ENCODE measurements at places on chromosomes 1 and 21.

DNA sequence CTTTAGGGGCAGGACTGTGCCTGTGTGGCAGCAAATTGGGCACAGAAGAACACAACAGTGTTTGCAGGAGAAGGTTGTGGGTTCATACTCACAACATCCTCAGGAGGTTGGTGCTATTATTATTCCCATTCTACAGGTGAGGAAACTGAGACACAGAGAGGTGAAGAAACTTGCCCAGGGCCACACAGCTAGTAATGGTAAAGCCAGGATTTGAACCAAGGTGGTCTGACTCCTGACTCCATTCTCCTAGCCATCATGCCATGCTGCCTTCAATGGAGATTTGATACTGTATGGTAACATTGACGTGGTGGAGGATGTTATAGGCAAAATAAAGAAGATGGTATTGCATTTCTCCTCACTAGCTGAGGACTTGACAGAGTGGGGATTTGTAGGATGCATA is 334.2 kb downstream of the RPS6KC1 start:
- no peak for DNase-seq

- DNase-seq: peak; percentile 87
Observed at GRCh38 chr21:26572702-26573381, at the start of gene CYYR1. Gene CYYR1 (minus strand): TSS chr21:26573286. CDS start chr21:26572940, 346 bp downstream.

DNA sequence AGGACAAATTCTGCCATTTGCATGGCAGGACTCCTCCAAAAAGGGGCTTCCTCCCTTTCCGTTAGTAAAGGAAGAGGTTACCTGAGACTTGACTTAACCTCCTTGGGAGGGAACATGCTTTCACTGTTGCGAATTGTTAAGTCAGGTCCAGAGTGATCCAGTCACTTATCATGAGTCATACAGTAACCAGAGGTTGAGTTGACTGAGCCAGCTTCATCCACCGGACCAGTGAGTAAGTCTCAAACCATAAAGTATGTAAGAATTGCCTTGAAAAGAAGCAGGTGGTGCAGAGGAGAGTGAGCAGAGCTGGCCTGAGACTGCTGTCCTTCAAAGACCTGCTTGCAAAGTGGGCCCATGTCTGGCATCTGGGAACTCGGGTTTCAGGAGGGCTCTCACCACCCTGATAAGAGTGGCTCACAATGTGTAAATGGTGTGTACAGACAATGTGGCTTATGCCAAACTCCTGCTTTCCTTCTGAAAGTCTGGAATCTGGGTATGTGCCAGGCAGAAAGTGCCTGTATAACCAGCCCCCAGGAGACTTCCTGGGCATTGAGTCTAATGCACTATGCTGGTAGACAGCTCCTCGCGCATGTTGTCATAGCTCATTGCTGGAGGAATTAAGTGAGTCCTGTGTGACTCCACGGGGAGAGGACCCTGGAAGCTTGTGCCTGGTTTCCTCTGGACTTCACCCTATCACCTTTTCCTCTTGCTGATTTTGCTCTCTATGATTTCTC is 84.3 kb upstream of the KLHDC7A start:
- no peak for DNase-seq

DNA sequence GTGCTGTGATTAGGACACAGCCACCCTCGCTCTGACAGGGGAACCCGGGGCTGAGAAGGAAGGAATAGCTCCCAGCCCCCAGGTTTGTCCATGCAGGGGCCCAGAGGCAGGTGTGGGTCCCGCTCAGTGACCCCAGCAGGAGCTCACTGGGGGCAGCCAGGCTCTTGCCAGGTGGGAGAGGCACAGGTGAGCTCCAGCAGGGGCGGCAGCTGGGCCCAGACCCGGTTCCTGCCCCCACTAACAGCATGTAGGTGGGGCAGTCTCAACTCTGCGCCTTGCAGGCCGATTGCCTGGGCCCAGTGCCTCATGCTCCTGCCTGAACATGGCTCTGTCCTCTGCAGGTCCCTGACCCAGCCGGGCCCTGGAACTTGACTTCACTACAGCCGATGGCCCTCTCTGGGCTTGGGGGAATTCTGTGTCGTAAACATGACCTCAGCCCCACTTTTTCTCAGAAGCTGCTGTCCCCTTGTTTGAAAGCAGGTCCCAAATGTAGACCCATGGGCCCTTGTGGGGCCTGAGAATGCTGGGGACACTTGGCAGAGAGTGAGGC is 127.0 kb downstream of the PRDM16 start:
- DNase-seq: no peak

DNA sequence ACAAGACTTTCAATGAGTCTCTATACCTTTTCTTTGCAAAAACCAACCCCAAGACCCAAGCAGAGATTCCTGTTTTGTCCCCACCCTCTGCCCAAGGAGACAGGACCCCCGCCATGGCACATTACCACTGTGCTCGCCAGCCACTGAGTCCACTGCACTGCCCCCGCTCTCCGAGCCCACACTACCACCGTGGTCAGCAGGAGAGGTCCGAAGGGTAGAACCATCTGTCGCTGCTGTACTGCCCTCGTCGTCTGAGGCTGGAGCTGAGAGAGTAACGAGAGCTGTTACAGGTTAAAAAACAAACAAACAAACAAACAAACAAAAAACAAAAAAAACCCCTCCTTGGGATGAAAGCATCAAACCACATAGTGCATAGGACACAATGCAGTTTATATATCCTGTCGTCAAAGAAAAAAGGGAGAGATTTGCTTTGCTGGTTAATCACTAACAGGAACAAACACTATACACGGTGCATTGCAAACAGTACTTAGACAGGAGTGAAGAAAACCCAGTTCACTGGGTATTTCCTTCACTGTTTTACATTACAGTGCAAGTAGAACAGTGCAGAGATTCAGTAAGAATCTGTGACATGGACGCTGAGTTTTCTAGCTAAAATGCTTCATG is 71.0 kb downstream of the UBR4 start:
- no peak for DNase-seq

GRCh38 chr1:90708236-90708786 is 8.8 kb downstream of the BARHL2 start:
- no peak for DNase-seq

- DNase-seq: no peak
Observed at GRCh38 chr1:192252776-192253175, 64.0 kb upstream of the RGS21 start.

GRCh38 chr1:116436611-116436970 is 63.5 kb downstream of the ATP1A1 start:
- no peak for DNase-seq

- DNase-seq: no peak
Observed at GRCh38 chr1:24216276-24217074, 29.4 kb upstream of the IFNLR1 start.

DNA sequence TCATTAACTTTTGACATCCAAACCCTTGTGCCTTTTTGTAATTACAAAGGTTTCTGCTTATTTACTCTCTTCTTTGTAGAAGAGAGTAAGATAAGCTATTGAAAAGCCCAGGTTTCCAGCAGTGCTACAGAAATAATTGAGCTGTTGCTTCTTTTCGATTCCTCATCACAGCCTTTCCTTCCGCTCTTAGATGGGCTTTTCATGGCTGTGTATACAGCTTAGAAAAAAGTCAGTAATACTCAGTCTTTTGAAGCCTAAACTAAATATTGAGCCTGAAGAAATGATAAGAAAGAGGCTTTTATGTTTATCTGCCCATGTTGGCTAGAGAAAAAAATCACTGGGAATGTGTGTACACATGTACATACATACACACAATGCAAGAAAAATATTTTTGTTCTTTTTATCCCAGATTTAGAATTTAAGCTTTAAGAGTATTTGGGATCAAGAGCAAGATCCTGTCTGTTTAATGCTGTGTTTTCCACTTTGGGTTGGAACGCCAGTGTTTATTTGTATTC is 172.4 kb downstream of the VPS13D start:
- DNase-seq: no peak

DNA sequence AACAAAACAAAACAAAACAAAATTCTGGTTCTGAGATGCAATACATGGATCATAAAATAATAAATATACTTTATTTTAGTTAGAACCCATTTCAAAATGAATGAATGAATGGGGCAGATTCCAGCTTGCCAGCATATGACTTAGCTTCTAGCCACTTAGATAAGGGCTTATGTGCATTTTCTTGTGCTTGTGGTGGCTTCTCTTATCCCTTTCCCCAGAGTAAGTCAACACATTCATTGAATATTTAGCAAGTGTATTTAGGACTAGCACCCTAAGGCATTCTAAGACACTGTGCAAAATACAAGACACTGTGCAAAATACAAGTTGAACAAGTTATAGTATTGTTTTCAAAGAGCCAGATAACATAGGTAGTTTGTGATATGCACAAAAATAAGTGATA is 4.7 kb downstream of the ADIPOR1 start:
- DNase-seq: no peak

- DNase-seq: no peak
Observed at GRCh38 chr1:160662910-160663309, 16.1 kb upstream of the SLAMF1 start.

- DNase-seq: no peak
Observed at GRCh38 chr1:235928197-235928596, 61.5 kb upstream of the LYST start.

GRCh38 chr1:58818075-58818474 is 34.2 kb upstream of the JUN start:
- no peak for DNase-seq

DNA sequence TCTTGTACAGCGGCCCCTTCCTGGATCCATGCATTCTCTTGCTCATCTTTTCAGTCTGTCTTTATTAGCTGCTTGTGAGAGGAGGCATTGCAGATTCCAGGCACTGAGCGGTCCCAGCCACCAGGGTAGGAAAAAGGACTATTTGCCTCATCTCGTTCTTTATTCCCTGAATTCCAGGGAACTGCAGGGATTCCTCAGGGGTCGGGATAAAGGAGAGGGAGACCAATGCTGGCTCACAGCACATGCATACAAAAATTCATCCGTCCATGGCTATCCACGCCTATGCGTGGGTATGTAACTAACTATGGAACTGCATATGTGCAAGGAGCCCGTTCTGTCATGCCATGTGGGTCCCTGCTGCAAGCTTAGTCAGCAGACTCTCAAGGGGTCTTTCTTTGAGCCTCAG is 879 bp upstream of the PLPPR5 start:
- DNase-seq: no peak

DNA sequence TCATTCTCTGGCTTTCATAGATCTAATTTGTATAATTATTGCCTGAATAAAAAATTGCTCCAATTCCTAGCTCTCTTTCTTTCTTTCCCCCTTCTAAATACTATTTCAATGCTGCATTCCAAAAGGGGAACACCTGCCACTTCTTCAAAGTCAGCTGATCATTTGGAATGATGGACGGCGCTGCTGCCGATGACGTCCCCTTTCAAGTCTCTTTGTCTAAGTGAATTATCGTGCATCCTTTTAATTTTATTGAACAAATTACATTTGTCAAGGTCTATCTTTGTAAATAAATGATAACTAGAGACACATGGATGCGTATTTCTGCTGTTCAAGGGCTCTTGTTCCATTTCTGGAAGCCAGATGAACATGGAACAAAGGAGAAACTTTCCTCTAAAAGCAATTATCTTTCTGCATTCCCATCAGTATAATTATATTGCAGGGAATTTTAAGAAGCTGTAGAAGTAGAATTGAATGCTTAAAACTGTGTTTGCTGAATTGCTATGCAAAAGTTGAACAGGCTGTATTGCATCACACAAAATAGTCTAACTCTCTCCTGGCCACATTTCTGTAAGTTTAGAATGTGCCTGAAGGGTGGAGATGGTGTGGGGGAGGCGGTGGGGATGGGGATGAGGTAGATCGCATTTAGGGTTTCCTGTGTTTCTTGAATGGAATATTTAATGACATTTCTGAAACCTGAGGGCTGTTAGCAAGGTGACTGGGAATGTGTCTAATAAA is 191.9 kb upstream of the LMO4 start:
- no peak for DNase-seq

- DNase-seq: no peak
Observed at GRCh38 chr1:220906561-220907334, 27.5 kb downstream of the HLX start.

DNA sequence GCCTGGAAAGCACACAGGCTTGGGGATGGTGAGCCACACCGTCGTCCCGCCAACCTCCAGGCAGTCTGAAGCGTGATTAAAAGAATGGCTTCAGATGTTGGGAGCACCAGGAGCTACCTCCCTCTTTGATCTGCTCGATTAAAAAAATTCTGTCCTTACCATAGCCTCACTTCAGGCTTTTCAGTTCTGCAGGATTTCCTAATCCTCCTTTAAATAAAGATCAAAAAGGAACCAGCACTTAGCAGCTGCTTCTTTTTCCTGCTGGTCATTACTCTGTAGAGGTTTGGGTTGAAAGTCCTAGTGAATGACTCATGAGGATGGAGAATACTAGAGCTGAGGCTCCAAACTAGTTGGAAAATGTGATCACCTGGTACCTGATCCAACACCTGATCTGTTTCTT is 71.9 kb upstream of the C1orf174 start:
- no peak for DNase-seq

- DNase-seq: no peak
Observed at GRCh38 chr1:230120921-230121381, 53.9 kb downstream of the GALNT2 start.

GRCh38 chr1:165539306-165539705 is 4.5 kb upstream of the LRRC52 start:
- DNase-seq: no peak

- DNase-seq: no peak
Observed at GRCh38 chr1:64171797-64172281, 31.6 kb upstream of the UBE2U start.

DNA sequence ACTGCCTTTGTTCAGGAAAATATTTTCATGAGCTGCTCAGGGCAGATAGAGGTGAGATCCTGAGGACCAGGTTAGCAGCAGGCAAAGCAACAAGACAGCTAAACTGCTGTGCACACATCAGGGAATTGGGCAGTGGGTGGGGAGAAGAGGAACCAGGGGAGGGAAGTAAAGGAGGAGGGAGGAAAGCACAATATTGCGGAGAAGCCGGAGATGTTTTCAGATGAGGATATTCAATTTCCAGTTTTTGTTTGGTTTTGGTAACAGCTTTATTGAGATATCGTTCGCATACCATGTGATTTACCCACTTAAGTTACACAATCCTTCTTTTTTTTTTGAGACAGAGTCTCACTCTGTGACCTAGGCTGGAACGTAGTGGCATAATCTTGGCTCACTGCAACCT is 34.5 kb downstream of the EPHA10 start:
- no peak for DNase-seq

GRCh38 chr1:234843946-234844345 is 234.0 kb upstream of the IRF2BP2 start:
- no peak for DNase-seq

GRCh38 chr1:221448585-221449175 is 293.2 kb downstream of the DUSP10 start:
- no peak for DNase-seq

GRCh38 chr1:1204998-1205768 is 1.2 kb downstream of the TNFRSF18 start:
- DNase-seq: no peak

DNA sequence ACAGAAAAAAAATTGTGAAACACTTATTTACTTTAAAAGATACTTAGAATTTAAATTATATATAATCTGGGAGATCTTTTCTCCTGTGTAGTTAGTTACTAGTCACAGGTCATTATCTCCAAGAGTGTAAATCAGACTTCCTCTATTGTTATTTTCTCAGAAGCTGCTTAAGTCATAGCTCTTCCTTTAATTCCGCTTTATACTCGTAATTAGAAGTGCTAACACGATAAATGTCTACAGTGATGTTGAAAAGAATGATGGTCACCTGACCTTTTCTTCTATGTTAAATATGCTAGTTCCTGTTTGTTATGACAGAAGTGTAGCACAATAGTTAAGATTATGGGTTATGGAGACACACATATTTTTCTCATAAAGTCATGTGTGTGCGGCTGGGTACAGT is 123.6 kb downstream of the TGFB2 start:
- DNase-seq: no peak

GRCh38 chr1:98201666-98202081 is 280.8 kb upstream of the DPYD start:
- no peak for DNase-seq

- DNase-seq: no peak
Observed at GRCh38 chr1:73781251-73781650, 416.7 kb downstream of the LRRIQ3 start.

GRCh38 chr1:159916242-159917051 is 8.9 kb downstream of the TAGLN2 start:
- peak; percentile 64 for DNase-seq
